ENCODE measurements at places on chromosomes 2 and 18.

- no peaks in the 10 kb centered on the region for H3K27me3 ChIP-seq
- H3K36me3 ChIP-seq = no peaks in the 10 kb centered on the region
- peaks cover 2% of the 10 kb centered on the region for H3K4me1 ChIP-seq
- H3K27ac ChIP-seq = no peak overlapping the region
Measured at GRCh38 chr18:33916200-33916599, 308.5 kb downstream of the NOL4 start.

- no peak for DNase-seq
- no peaks in the 10 kb centered on the region for H3K36me3 ChIP-seq
- peaks cover 23% of the 10 kb centered on the region for H3K4me1 ChIP-seq
- peak overlapping the region; percentile 62 for H3K4me3 ChIP-seq
Measured at GRCh38 chr2:111121828-111122630, 1.3 kb downstream of the BCL2L11 start.

DNA sequence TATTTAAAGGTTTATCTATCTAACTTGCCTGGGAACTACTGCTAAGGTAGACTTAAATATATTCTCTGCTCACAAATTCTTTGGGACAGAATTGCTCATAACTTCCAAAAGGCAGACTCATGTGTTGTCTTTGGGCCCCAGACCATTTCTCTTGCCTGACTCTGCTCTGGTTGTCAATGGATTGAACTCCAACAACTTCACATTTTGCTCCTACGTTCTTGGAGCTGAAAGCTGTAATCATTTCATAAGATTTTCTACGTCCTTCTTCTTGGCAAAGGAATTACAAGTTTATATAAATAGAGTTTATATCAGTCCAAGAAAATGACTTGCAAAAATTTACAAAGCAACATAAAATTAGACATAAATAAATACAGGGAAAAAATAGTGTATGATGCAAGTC lies 32.9 kb upstream of the PPM1B start:
- H3K4me1 ChIP-seq = peaks cover 28% of the 10 kb centered on the region
- H3K4me3 ChIP-seq = no peak overlapping the region
- DNase-seq = no peak
- no peaks in the 10 kb centered on the region for H3K27me3 ChIP-seq

DNA sequence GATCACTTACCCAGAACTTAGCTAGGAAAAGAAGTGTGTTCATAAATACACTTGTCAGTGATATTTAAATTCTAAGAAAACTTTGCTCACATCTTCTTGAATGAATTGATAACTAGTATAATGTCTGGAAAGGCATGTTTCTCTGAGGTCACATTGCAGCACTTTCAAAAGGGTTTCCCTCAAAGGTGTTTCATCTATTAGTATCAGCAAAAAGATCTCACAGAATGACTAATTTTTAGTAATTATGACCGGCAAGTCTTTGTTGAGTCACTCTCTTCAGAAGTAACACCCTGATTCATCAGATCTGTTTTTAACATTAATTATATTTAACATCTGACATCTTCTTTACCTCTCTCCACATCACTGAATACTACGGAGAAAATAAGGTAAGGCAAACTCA lies 222.3 kb downstream of the IKZF2 start:
- no peak overlapping the region for H3K4me3 ChIP-seq
- H3K27me3 ChIP-seq = no peaks in the 10 kb centered on the region
- H3K4me1 ChIP-seq = peaks cover 22% of the 10 kb centered on the region
- DNase-seq = peak; percentile 50

DNA sequence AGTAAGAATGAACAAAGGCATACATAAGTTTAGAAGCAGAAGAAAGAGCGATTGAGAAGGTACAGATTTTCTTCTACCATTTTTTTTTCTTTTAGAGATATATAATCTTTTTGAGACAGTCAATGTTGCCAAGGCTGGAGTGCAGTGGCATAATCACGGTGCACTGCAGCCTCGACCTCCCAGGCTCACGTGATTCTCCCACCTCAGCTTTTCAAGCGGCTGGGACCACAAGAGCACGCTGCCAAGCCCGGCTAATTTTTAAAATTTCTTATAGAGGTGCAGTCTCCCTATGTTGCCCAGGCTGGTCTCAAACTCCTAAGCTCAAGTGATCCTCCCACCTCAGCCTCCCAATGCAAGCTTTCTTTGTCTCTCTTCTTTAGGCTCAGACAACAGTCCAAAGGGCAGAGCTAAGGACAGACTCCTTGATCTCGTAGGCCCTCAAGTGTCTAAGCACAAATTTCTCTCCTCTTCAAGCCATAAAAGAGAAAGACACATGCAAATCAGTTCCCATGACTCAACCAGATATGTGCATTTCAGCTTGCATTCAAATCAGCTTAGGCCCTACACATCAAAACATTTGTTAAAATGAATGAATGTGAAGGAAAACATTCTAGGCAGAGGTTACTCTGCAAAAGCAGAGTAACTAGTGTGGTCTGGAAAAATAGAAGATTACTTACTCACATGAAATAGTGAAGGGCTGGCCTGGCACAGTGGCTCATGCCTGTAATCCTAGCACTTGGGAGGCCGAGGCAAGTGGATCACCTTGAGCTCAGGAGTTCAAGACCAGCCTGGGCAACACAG lies 18.0 kb downstream of the ITSN2 start:
- H3K36me3 ChIP-seq = no peaks in the 10 kb centered on the region
- H3K4me1 ChIP-seq = no peaks in the 10 kb centered on the region
- H3K4me3 ChIP-seq = no peak overlapping the region
- H3K27ac ChIP-seq = no peak overlapping the region

DNA sequence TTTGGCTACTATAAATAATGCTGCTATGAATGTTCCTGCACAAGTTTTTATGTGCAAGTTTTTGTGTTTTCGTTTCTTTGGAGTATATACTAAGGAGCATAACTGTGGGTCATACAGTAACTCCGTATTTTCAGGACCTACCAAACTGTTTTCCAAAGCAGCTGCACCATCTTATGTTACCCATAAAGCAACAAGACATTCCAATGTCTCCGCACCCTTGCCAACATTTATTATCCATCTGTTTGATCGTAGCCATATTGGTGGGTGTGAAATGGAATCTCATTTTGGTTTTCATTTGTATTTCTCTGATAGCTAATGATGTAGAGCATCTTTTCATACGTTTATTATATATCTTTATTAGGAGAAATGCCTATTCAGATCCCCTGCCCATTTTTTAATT lies 13.8 kb downstream of the TMEM131 start:
- no peaks in the 10 kb centered on the region for H3K36me3 ChIP-seq
- H3K4me3 ChIP-seq = no peak overlapping the region
- DNase-seq = no peak
- no peaks in the 10 kb centered on the region for H3K27me3 ChIP-seq

DNA sequence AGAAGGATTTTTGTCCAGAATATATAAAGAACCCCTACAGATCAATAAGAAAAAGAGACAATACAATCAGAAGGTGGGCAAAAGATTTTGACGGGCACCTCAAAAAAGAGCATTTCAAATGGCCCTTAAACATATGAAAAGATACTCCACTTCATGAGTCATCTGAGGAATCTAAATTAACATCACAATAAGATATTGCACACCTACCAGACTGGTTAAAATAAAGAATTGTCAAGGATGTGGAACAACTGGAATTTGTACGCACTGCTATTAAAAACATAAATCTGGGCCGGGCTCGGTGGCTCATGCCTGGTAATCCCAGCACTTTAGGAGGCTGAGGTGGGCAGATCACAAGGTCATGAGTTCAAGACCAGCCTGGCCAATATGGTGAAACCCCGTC lies 17.0 kb upstream of the NCOA1 start:
- no peak for DNase-seq
- no peak overlapping the region for H3K4me3 ChIP-seq
- no peaks in the 10 kb centered on the region for H3K27me3 ChIP-seq
- H3K27ac ChIP-seq = no peak overlapping the region
- no peaks in the 10 kb centered on the region for H3K4me1 ChIP-seq

DNA sequence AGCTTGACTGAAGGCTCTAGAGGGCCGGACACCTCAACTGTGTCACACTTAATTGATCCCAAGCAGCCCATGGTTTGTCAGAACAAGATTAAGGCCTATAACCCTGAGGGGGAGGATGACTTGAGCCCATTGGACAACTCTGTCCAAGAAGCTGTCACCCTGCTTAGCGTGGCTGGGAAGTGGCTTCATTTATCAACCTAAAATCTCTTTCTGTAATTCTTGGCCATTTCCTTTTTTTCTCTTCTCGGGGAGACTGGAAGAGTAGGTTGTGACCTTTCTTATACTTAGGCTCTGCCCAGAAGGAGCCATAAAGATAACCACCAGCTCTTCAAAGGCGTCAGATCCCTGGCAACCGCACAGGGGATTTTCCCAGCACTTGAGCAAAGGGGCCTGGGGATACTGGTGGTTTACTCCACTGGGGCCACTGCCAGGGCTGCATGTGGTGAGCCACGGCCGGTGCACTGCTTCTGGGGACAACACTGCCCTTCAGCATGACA lies 265.5 kb downstream of the CYRIA start:
- H3K36me3 ChIP-seq = no peaks in the 10 kb centered on the region
- no peak for DNase-seq
- H3K27me3 ChIP-seq = no peaks in the 10 kb centered on the region
- no peak overlapping the region for H3K4me3 ChIP-seq
- no peak overlapping the region for H3K27ac ChIP-seq
- no peaks in the 10 kb centered on the region for H3K4me1 ChIP-seq

DNA sequence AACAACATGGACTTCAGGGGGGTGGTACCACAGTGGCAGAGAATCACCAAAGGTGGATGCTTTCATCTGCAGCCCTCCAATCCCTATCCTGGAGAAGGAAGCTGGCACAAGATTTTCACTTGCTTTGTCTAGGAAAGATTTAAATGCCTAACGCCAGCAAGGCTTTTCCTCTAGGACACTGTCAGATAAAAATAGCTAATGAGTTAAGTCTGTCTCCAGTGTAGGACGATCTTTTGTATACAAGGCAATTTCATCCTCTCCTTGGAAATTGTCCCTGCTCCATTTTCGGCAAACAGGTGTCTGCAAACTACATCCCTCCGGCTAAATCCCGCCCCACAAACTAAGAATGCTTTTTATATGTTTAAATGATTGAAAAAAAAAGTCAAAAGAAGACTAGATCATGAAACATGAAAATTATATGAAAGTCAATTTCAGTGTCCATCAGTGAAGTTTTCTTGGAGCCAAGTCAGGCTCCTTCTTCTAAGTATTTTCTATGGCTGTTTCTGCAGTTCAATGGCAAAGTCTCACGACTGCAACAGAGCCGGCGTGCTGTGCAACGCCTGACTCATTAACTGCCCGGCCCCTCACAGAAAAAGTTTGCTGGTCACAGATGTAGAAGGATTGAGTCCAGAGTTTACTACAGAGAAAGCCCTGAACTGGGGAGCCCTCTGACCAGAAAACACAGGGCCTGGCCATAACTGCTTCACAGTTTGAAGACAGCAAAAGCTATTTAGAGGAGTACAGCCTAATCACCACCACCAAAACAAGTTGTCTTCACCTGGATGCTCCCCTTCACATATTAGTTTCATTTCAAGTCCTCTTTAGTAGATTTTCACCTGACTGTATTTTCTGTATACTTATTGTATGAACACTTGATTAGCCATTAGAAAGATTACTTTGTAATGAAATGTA lies 52.3 kb downstream of the PIEZO2 start:
- H3K4me1 ChIP-seq = no peaks in the 10 kb centered on the region
- no peak for DNase-seq
- H3K36me3 ChIP-seq = no peaks in the 10 kb centered on the region
- H3K27me3 ChIP-seq = no peaks in the 10 kb centered on the region
- H3K4me3 ChIP-seq = no peak overlapping the region
